DMS 273 treated with DMSO at 0.1 percent for 48 hours (cell line): ENCODE measurements at places on chromosomes 6 and 20.
A peak's percentile ranks its signal among the peaks of the same experiment; 100 is the strongest.

DNA sequence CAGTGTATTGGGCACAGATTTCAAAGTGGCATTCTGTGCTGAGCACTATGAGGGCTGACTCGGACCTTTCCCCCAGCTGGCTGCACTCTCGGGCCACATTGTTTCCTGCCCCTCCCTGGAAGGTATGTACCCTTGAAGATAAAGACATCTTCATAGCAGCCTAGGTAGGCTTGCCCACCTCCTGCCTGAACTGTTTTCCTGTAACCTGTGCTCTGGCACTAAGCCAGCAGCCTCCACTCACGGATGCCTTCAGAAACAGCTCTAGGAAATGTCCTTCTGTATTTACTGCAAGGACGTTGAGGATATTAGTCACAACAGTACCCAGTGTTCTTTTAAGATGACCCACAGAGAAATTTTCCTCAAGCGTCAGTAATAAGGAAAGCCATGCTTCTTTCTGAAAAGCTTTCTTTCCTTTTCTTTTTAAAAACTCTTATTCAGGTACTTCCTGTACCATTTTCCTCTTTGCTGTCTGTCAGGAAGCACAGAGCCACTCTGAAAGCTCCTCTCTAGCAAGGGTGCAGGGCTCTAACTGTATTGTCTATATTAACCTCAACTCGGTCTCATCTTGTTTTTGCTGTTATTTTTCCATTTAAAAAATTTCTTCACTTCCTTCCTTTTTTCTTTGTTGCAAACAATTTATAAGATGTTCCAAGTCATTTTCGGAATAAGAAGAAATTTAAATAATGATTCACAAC lies 43.5 kb downstream of the TTI1 start:
- DNase-seq, result no peak

DNA sequence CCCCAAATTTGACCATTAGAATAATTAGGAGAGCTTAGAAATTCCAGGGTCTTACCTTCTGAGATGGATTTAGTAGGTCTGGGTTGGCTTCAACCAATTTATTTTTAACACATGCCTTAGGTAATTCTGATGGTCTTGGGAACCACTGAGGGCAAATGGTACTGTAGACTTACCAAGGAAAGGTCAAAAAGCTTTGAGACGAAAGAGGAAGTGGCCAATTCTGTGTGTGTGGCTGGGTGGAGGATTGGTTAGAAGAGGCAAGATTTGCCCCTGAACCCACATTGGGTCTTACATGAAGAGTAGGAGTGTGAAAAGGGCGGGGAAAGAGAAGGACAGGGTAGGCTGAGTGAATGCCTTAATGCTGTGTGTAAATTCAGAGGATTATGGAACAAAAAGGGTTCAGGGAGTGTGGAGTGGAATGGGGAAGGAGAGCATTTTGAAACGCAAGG lies 2.7 kb downstream of the ITCH start:
- no peak for DNase-seq

GRCh38 chr20:43821795-43822194 lies 92.9 kb upstream of the TOX2 start:
- DNase-seq, result no peak

DNA sequence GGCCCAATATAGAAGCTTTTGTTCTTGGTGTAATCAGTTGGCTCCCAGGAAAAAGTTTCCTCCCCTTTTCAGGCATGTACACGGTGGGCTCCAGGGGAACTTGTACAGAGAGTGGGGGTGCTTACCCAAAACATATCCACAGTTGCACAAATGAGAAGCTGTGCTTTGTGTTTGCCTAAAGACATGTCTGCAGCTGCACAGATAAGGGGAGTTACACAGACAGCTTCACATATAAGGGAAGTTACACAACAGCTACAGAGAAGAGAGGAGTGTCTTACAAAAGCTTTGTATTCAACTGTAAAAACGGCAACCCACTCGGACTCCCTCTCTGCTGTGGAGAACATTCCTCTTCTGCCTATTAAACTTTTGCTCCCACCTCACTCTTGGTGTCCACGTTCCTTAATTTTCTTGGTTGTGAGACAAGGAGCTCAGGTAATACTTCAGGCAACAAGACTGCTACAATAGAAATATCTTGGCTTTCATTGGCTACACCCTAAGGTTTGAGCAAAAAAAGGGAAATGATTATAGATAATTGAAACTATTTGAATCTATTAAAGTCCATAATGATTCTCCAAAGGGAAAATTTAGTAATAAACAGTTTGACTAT lies 7.4 kb upstream of the PNRC1 start:
- no peak for DNase-seq

- DNase-seq, result no peak
Measured at GRCh38 chr20:2814076-2814475, 711 bp upstream of the C20orf141 start.

DNA sequence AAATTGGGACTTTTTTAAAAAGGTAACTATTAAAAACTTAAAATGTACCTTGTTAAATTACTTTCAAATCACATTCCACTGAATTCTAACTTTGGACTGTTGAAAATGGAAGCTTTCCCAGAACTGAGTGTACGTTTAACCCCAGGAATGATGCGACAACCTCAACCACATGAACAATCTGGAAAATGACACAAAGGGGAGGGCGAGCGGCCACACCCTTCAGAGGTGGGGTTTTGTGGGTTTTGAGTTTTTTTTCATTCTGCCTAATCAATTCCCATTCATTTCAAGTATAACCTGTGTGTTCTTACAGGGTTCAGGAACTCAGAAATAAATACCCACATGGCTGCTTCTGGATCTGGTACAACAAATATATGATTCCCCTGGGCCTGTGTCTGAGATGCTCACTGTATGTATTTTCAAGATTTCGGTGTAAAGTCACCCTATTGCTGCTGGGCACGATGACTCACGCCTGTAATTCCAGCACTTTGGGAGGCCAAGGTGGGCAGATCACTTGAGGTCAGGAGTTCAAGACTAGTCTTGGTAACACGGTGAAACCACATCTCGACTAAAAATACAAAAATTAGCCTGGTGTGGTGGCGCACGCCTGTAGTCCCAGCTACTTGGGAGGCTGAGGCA lies 21.6 kb downstream of the CNKSR3 start:
- DNase-seq, result no peak

DNA sequence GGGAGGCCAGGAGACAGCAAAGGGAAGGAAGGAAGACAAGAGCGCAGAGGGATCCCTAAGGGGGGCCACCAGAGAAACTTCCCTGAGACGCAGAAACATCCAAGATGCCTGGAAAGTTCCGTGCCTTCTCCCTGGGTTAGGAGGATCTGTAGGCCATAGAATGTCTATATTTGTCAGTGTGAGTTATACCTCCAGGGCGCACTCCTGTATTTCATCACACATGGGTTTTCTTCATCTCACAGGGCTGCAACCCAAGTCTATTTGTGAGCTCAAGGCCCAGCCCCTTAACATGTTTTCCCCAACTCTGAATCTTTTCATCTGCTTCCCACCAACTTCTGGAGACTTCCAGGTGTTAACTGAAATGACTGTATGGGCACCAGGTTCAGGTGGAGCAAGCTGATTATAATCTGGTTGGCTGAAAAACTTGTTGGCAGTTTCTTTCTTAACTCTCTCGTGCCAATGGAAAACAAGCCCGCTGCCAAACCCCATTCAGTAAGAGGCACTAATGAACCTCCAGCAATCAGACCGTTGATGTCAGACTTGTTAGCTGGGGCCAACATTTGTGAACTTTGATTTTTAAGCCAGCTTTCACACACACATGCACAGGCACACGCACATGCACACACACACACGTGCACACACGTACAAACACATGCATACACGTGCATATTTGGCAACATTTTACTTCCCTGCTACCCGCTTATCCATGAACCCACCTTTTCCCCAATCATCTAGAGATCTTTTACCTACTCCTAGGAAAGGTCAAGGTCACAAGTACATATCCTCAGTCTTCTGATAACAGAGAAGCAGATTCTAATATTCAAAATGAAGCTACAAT lies 247.5 kb upstream of the GMDS start:
- DNase-seq, result no peak

- DNase-seq, result no peak
Measured at GRCh38 chr6:76166874-76167273, 94.4 kb upstream of the IMPG1 start.

GRCh38 chr6:52331793-52332457 lies 30.0 kb upstream of the PAQR8 start:
- no peak for DNase-seq

GRCh38 chr20:34023937-34024722 lies 30.4 kb downstream of the RALY start:
- DNase-seq, result no peak

DNA sequence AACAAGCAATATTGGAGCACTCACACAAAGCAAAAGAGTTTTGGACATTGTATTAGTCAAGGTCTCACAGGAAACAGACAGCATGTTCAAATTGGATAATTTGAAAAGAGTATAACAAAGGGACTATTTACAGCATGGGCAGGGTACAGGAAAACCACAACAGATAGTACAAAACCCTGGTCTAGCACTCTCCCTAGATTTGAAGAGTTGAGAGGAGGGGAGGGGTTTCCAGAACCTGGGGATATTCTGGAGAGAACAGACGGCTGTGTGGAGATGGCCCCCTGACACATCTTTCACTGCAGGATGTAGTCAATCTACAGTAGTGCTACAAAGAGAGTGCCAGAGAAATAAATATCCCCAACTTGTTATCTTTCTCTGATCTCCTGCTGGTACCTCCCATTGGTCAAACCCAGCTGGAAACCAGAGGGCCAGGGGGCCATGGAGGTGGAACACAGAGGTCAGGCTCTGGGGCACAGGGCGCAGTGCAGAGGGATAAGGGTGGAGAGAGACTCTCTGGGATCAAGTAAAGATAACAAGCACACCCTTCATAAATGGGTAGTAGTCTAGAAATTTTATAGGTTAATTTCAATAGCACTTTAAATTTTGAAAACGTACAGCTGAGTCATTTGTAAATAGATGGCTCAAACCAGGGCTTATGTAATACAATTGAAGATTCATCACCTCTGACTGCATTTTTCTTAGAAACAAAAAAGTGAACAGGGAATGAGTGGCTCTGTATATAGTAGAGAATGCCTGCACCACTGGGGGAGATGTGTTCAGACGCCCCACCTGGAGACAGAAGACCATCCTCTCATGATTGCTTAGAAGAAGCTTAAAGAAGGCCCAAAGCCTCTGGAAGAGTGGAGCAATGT lies 25.7 kb downstream of the RCAN2 start:
- DNase-seq, result no peak

- DNase-seq, result no peak
Measured at GRCh38 chr6:67391955-67392354, 1243.1 kb upstream of the ADGRB3 start.

GRCh38 chr20:43492101-43492500 lies 15.4 kb upstream of the L3MBTL1 start:
- no peak for DNase-seq

DNA sequence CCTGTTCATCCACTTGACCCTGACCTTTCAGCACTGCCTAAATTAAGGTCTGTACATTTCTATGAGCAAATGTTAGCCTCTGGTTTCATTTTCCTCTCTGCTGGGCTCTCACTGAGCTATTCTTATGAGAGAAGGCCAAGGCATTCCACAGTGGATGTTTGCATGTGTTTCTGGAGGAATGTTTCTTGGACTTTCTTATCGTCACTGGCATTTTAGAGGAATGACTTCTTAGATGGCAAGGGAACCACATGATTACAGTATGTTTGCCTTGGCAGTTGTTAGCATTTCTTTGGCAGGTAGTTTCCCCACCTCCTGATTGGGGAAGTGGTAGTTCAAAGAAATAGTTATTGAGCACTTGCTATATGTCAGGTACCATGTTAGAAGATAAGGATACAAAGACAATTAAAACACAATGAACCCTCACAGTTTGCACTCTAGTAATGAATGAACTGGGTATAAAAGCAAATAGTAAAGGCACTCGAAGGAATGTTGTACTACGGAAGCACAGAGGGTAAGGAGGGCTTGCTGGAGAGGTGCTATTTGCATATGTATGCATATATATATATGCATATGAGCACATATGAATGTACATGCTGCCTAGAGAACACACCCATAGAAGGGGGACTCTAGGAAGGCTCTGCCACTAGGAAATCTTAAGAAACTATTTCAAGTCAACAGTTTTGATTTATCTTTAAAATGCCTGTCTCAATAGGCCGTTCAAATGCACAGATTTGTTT lies 307.4 kb downstream of the EYA4 start:
- no peak for DNase-seq

- no peak for DNase-seq
Measured at GRCh38 chr6:33874136-33874760, 70.4 kb upstream of the MLN start.

DNA sequence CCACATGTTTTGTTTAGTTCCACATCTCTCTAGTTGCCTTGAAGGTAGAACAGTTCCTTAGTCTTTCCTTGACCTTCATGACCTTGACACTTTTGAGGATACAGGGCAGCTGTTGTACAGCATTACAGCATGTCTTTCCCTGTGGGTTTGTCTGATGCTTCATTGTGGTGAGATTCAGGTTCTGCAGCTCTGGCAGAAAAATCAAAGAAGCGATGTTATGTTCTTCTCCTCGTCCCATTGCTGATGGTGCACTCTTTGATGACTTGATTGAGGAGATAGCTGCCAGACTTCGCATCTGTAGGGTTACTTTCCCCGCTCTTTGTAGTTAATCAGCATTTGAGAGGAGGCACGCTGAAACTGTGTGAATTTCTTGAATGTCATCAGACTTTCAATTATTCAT lies 12.0 kb downstream of the CEBPB start:
- no peak for DNase-seq

DNA sequence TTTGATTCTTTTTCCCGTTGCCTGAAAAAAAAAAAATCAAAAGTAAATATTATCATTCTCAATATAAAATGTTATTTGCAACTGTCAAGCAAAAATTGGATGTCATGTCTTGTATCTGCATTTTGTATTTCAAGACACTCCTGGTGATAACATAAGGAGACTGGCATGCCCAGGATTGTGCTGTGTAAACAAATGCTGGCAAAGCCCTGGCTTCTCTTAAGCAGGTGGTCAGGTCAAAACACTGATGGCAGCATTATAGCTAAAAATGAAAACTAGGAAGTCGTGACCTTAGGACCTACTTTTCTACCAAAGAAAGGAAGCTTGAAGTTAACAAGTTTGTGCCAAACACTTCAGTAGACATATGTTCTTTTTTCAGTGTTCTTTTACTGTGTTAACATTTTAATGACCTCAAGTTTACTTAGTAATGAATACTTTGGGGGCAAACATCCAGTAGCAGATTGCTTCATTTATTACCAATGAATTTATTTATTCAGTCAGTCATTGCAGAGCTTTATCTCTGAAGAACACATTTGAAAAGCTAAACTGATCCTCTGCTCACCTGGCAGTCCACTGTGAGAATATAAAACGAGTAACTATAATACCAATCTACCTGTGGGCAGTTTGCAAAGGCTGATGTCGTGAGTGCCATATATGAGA lies 243.1 kb upstream of the FLRT3 start:
- peak; percentile 80 for DNase-seq

DNA sequence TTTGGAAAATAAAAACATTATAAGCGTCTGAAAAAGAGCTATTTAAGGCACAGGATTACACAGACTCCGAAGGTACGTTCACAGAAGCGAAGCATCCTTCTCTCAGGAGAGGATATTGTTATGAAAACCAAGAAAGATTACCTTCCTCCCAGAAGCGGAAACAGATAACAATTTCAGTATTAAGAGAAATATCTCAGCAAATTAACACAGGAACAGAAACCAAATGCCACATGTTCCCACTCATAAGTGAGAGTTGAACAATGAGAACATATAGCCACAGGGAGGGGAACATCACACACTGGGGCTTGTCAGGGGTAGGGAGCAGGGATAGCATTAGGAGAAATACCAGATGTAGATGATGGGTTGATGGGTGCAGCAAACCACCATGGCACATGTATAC lies 109.7 kb downstream of the CDK19 start:
- DNase-seq, result no peak

GRCh38 chr20:25310921-25311728 lies 63.2 kb downstream of the PYGB start:
- DNase-seq, result no peak

- no peak for DNase-seq
Measured at GRCh38 chr6:124470803-124471202, 491.4 kb upstream of the RNF217 start.
